ENCODE measurements at places on chromosomes 1 and 21.

DNA sequence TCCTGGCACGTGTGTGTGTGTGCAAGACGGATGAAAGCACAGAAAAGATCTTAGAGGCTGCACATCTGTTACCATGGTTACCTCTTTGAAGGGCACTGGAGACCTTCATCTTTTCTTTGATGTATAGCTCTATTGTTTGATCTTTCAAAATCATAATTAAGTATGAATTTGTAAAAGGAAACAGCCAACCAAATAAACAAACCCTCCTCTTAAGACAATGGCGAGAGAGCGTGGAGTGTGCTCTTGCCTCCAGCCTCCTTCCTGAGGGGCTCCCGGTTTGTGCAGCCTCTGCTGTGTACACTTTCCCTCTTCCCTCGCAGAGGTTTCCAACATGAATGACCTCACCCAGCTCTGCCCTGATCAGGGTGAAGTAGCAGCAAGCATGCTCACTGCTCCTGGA, 27.9 kb downstream of the CACNA1S start:
- DNase-seq: no peak

GRCh38 chr1:226736001-226736907, 2.8 kb downstream of the ITPKB start:
- peak; percentile 69 for DNase-seq

GRCh38 chr1:7659514-7659913, 111.6 kb upstream of the VAMP3 start:
- DNase-seq: no peak

GRCh38 chr1:15618655-15619525, 1.6 kb downstream of the DDI2 start:
- DNase-seq: no peak
